ENCODE measurements at places on chromosomes 3 and 15.
A peak's percentile ranks its signal among the peaks of the same experiment; 100 is the strongest.

- DNase-seq, result no peak
Observed at GRCh38 chr3:145492456-145492855, 668.5 kb downstream of the PLOD2 start.

DNA sequence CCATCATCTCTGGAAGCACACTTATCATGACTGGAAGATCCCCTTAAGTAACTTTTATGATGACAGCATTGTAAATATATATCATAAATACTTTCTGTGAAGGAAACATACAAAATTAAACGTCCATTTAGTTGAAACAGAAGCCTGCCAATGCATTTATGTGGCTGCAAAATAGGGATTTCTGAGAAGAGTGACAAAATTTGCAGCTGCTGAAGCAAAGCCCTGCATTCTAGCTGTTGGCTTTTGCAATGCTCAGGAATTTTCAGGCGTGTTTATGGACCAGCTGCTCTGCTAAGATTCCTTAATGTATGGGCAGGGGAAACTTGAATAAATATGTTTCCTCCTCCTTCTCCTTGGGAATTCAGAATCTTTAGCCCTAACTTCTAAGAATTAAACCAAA, 137.3 kb downstream of the CACNA2D3 start:
- DNase-seq, result no peak

- DNase-seq, result no peak
Observed at GRCh38 chr15:63913786-63914315, 80.1 kb upstream of the HERC1 start.

- peak; percentile 2 for DNase-seq
Observed at GRCh38 chr3:98612587-98612986, 19.2 kb upstream of the CPOX start.

- DNase-seq, result no peak
Observed at GRCh38 chr3:197394464-197395321, 96.3 kb upstream of the DLG1 start.

DNA sequence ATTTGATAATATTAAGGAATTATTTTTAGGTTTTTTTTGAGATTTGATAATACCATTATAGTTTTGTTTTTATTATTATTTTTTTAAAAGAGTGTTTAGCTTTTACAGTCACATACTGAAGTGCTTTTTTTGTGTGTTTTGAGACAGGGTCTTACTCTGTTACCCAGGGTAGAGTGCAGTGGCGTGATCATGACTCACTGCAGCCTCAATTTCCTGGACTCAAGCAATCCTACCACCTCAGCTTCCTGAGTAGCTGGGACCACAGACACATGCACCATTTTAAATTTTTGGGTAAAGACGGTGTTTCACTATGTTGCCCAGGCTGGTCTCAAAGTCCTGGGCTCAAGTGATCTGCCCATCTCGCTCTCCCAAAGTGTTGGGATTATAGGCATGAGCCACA, 73.0 kb downstream of the SUMF1 start:
- DNase-seq, result no peak

DNA sequence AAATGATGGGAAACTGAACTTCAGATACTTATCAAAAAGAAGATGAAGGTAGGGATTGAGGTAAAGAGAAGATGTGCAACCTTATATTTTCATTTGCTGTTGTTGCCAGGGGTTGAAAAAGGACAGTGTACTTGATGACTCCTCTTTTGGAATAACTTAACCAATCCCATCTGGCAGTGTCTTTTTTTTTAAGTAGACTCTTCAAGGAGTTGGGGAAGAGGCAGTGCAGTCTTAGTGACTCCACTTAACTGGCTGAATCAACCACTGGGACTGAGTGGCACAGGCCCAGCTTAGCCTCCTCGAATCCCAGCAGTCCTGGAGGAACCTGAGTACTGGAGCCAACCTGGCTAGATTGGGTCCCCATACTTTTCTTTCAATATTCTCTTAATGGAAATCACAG, 27.3 kb upstream of the FILIP1L start:
- no peak for DNase-seq

GRCh38 chr15:60390871-60391501, 6.8 kb downstream of the ANXA2 start:
- no peak for DNase-seq

GRCh38 chr3:188589071-188589470, 435.1 kb downstream of the LPP start:
- no peak for DNase-seq
